Stimulated activated CD8-positive, alpha-beta memory T cell treated with anti-CD3 and anti-CD28 coated beads, Interleukin-7, amount 100 ng/mL, for 1 hour (primary cell): ENCODE measurements at places on chromosomes 6 and 20.

DNA sequence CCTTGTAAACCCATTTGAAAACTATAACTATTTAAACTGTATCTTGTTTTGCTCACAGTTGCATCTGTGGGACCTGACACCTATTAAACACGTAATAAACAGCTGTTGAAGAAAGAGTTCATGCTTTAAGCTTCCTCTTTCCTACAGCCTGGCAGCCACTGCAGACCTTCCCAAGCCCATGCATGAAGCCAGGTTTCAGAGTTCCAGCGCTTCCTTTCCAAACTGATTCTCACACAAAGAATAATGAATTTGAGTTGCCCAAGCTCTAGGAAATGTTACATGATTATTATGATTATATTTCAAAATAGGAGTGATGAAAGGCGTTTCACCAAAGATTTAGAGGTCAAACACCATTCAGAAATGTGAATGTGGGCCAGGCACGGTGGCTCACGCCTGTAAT is 3.7 kb downstream of the AGPAT4 start:
- DNase-seq = no peak

GRCh38 chr6:35388030-35388429 is 45.7 kb downstream of the PPARD start:
- DNase-seq = no peak

- DNase-seq = no peak
Measured at GRCh38 chr6:63839485-63839884, 203.9 kb downstream of the PHF3 start.

DNA sequence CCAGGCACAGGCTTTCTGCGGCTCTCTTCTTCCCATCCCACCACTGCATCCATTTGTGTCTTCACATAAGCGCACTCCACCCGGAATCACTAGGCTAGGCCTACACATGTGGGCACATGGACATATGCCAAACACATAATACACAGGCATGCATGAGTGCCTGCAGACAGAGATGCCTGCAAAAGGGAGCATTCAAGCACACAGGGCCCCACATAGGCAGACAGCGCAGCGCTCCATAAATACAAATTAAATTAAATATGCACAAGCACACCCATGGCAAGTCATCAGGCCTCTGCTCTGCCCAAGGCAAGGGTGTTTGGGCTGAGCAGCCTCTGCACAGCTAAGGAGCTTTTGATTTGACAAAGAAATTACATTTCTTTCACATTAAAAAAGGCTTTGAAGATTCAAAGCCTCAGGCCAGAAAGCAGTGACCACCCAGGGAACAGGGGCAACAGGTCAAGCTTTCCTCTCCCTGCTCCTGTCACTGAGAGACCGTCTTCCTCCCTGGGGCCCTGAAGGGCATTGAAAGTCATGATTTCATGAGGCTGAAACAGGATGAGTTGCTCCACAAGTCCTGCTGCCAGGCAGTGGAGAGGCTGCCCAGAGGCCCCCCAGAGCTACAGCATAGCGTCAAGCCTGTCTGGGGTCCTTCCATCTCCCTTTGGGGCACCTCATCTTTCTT is 134.2 kb upstream of the LRFN2 start:
- no peak for DNase-seq

GRCh38 chr20:3800256-3800877 is 4.3 kb downstream of the CDC25B start:
- DNase-seq = no peak

GRCh38 chr6:56749632-56750151 is 107.0 kb upstream of the DST start:
- DNase-seq = no peak
